ENCODE measurements at places on chromosomes 1 and 21.

- no peak for DNase-seq
Measured at GRCh38 chr1:210541680-210542358, 213.1 kb downstream of the HHAT start.

- no peak for DNase-seq
Measured at GRCh38 chr1:90186506-90187322, 191.8 kb downstream of the ZNF326 start.

- no peak for DNase-seq
Measured at GRCh38 chr1:60394436-60394835, 320.9 kb upstream of the C1orf87 start.

DNA sequence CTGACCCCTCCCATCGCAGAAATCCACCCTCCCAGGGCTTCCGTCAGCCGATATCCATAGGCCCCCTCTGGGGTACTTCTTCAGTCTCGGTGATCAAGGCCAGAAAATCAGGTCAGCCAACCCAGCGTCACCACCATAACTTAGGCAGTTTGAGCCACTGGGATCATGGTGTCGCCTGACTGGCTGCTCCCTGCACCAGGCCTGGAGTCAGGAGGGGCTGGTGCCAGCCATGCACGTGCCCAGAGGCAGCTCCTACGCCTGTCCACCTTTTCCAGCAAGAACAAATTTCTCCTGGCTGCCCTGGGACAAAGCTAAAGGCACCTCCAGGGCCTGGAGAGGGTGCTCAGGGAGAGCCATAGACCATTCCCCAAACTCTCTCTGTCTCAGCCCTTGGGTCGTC is 4.8 kb upstream of the CTRC start:
- no peak for DNase-seq

DNA sequence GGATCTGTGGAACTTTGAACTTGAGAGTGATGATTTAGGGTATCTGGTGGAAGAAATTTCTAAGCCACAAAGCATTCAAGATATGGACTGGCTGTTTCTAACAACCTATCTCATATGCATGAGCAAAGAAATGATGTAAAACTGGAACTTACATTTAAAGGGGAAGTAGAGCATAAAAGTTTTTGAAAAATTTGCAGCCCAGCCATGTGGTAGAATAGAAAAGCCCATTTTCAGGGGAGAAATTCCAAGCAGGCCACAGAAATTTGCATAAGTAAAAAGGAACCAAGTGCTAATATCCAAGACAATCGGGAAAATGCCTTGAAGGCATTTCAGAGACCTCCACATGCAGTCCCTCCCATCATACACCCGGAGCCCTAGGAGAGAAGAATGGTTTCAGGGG is 15.7 kb downstream of the RIIAD1 start:
- no peak for DNase-seq

DNA sequence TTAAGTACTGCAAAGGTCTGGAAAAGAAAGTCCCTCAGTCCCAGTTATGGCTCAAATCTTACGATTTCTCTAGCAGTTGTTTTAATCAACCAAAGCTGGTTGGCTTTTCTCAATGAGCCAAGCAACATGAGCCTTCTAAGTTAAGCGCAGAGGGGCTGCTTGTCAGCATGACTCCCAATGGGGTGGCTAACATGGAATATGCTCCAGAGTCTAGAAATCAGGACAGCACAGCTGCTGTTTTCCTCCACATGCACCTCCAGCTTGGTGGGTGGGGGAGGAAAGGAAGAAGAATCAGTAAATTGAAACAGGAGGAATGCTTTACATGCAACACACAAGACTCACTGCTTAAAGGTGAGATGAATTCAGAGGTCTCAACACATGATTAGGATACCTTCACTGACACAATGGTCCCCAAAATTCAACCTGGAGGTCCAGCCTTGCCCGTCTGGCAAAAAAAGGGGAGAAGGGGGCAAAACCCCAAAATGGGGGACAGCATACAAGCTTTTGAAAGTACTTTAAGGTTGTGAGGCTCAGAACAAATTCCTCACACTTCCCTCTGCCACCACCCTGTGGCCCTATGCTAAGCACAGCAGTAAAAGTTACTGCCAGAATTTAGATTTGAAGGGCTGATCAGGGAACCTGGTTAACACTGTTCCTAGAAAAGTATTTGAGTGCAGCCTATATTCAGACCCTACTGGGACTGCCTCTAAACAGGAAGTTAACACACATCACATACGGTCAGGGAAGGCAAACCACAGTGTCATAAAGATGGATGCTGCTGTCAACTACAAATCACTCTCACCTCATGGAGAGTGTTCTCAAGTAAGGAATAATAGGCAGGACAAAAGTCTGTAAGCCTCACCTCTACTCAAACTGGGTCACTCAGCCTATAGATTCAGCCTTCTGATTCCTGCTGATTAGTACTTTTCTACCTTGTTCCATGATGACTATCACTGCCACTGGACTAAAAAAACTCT is 2.6 kb downstream of the GATAD2B start:
- no peak for DNase-seq

DNA sequence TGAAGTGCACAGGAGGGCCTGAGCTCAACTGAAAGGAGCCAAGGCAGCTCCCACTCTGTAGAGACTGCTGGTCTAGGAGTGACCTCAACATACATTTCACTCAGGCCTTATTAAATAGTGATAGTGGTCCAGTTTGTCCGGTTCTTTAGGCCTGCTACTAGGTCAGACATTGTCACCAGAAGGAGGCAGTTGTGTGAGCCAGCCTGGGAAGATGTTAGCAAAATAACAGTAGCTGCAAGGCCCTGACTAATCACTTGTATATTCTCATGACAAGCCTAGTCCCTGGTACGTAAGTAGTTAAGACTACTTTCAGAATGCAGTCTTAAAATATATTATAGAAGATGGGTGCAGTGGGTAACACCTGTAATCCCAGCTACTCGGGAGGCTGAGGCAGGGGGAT is 264.0 kb upstream of the CAMK1G start:
- DNase-seq: no peak

GRCh38 chr1:191818198-191818597 is 340.1 kb upstream of the RGS18 start:
- DNase-seq: no peak

- no peak for DNase-seq
Measured at GRCh38 chr1:216168546-216168945, 254.7 kb downstream of the USH2A start.

- DNase-seq: no peak
Measured at GRCh38 chr1:189513091-189513490, 964.6 kb downstream of the BRINP3 start.

DNA sequence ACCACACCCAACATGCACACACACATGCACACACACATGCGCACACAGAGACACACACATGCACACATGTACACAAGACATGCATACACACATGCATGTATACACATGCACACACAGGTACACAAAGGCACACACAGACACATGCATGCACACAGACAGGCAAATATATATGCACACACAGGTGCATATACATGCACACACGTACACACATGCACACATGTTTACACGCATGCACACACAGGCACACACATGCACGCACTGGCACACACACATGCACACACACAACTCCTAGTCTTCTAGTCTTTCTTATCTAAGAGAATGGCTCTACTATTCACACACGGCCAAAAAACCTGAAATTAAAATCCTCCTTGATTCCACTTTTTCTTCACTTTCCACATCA is 222.7 kb upstream of the PLD5 start:
- DNase-seq: no peak

- DNase-seq: no peak
Measured at GRCh38 chr21:44574457-44575306, 1.2 kb downstream of the KRTAP10-4 start.

GRCh38 chr1:200226268-200226968 is 183.4 kb downstream of the ZNF281 start:
- peak; percentile 26 for DNase-seq

DNA sequence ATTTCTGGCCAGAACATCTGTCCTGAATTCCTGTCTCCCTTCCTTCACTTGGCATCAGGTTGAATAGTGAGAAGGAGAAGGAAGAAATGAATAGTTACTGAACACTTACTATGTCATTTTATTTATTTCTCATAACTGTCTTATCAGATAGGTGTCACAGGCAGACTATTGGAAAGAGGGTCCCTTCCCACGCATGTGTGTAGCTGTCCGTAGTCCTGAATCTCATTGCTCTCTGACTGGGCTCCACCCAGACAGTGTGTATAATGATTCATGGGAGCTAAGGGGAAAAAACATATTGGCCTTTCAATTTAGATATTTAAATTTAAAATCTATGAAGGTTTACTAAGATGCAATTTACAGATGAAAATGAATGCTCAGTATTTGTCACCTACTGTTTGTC is 86.1 kb downstream of the OMA1 start:
- DNase-seq: no peak

DNA sequence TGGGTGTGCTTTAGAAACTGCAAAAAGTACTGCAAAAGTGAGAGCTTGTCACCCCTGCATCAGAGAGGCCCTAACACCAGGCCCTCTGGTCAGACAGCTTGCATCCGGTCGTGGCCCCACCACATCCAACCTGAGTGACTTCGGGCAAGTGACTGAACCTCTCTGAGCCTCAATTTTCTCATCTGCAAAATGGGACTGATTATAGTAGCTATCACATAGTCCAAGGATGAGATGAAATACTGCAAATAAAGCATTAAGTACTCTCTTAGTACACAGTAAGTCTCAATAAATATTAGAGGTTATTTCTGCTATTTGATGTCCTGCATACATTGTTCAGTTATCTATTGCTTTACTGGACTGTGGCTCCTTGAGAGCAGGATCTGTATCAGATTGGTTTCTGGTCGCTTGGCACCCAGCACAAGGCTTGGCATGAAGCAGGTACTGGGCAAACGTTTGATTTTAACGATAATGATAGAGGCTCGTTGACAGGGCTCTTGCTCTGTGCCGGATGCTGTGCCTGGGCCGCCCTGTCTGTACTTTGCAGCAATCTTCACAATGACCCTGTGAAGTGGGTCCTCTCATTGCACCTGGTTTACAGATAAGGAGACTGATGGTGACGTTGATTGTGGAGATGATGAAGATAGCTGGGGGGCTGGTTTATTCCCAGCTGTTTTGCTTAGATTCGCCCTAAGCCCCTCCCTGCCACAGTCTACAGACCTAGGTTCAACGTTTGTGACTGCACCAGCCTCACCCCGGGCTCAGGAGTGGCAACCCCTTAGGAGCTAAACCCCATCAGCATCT is 43.6 kb downstream of the RAP1GAP start:
- DNase-seq: no peak

DNA sequence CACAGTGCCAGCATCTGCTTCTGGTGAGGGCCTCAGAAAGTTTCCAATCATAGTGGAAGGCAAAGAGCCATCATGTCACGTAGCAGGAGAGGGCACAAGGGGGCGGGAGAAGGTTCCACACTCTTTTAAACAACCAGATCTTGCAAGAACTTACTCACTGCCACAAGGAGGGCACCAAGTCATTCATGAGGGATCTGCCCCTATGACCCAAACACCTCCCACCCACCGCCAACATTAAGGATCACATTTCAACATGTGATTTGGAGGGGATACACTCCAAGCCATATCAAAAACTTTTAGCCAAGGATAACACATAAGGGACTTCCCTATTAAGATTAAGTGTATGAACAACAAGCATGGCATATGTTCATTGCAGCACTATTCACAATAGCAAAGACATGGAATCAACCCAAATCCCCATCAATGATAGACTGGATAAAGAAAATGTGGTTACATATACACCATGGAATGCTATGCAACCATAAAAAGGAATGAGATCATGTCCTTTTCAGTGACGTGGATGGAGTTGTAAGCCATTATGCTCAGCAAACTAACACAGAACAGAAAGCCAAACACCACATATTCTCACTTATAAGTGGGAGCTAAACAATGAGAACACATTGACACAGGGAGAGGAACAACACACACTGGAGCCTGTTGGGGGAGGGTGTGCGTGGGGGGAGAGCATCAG is 19.9 kb upstream of the SLC35F3 start:
- no peak for DNase-seq

DNA sequence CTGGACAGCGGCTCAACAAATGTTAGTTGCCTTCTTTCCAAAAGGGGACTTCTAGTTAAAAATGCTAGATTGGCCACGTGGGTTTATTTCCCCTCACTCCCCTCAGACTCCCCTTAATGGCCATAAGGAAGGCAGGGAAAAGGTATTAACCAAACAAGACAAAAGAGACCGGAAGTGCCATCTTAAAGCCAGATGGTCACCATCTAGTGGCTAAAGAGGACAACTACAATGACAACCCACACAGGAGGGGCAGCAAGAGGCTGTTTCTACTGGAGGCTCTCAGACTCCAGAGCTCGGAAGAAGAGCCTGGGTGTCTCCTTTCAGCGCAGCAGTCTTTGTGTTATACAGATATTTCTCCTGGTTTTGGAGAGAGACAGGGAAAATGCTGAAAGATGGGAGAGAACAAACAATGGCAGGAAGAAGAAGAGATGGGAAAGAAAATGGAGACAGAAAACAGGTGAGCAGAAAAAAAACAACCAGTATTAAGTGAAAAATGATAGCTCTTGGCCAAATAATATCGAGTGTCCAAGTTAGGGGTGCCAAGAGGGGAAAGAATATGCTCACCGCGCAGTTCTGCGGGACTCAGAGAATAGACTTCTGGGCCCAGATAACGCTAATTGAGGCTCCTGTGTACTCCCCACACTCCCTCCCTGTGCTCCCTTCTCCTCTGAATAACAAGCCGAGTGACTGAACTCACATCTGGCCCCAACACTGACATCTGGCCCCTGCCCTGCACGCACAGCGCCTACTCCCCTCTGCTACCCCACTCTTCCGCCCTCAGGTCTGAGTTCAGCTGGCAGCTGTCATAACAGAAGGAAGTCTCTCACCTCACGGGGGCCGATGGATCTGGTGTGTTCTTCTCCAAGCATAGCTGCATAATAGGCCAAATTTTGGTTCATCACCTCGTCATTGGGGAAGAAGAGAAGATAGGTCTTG is 9.6 kb downstream of the P3H1 start:
- no peak for DNase-seq

GRCh38 chr1:84365225-84366221 is 32.8 kb upstream of the DNASE2B start:
- DNase-seq: peak; percentile 3

Measured in stimulated activated CD4-positive, alpha-beta T cell treated with anti-CD3 and anti-CD28 coated beads, Interleukin-2, amount 100 ng/mL, for 4 hours (primary cell).